ENCODE measurements at places on chromosomes 7 and 10.

GRCh38 chr7:44266526-44266925, 58.9 kb downstream of the CAMK2B start:
- DNase-seq: no peak

- DNase-seq: no peak
These were observed 76.4 kb downstream of the GRK5 start for GRCh38 chr10:119283818-119284217.

- no peak for DNase-seq
These were observed 35.3 kb downstream of the BICC1 start for GRCh38 chr10:58547963-58548362.

GRCh38 chr7:2715341-2716231, 27.6 kb downstream of the AMZ1 start:
- no peak for DNase-seq

DNA sequence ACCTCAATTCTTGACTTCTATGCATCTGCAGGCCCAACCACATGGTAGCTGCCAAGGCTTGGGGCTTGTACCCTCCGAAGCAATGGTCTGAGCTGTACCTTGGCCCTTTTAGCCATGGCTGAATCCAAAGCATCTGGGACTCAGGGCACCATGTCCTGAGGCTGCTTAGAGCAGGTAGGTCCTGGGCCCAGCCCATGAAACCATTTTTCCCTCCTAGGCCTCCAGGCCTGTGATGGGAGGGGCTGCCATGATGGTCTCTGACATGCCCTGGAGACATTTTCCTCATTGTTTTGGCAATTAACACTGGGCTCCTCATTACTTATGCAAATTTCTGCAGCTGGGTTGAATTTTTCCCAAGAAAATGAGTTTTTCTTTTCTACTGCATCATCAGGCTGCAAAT, 417.8 kb upstream of the LRRN3 start:
- DNase-seq: no peak

GRCh38 chr7:1642291-1642731, 27.8 kb upstream of the ELFN1 start:
- DNase-seq: no peak

DNA sequence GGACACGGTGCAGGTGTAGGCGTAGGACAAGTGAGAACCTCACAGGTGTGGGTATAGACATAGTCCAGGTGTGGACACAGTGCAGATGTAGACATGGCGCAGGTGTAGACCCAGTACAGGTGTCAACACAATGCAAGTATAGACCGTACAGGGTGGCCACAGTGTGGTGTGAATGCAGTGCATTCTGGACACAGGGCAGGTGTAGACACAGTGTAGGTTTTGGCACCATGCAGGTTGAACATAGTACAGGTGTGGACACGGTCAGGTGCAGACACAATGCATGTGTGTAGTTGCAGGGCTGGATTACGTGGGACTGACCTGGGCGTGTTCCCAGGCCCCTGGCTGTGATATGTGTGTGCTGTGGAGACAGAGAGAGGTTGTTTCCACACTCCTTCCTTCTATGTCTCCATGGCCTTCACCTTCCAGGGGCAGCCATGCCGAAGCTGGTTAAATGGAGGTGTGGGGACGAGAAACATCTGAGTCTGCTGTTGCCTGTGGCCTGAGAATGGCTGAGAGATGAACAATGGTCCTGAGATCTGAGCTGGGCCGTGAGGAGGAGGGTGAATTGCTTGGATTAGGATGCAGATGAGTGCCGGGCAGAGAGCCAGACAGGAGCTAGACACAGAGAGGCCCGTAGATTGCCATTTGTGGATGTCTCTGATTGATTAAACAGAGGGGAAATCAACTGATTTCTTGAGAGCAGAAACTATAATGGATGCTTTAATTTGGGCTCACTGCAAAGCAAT, 343.9 kb upstream of the SHH start:
- DNase-seq: no peak

DNA sequence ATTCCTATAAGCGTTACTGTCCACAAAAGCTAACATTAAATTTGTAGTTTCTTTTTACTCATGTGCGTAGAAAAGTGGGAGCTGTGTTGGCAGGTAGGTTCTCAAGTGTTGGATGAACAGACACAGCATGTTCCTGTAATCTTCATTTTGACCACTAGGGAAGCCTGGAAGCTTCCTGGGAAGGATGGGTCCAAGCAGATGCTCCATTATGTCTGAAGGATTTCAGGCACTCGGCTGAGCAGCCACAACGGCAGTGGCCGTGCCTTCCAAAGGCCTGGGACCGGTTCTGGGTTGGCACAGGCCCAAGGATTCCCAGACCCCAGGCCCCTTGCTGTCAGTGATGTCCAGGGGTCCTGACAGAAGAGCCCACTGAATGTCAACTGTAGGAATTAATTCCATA, 386.3 kb downstream of the TNS3 start:
- no peak for DNase-seq

- DNase-seq: no peak
These were observed 90.9 kb upstream of the MDFIC start for GRCh38 chr7:114830952-114831351.

DNA sequence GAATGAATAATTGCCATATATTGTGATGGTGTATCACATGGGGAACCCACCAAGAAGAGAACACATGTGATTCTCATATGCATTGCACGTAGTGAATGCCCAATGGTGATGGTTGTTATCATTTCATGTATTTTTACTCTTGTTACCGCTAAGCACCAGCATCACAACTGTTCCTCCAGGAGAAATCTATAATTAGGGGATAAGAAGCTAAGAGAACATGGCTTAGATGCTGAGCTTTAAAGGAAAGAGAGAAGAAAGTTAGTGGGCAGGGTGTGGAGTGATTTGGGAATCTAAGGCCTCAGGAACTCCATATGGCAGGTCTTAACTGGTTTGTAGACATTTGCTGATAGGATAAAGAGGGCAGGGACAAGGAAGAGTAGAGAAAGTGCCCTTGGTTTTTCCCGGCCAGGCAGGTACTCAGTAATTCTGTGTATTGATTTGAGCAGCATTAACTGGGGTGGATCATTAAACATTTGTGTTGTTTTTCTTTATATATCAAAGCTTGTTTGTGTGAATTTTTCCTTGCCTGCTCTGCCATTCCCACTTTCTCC, 145.9 kb downstream of the LRRC4 start:
- DNase-seq: no peak

DNA sequence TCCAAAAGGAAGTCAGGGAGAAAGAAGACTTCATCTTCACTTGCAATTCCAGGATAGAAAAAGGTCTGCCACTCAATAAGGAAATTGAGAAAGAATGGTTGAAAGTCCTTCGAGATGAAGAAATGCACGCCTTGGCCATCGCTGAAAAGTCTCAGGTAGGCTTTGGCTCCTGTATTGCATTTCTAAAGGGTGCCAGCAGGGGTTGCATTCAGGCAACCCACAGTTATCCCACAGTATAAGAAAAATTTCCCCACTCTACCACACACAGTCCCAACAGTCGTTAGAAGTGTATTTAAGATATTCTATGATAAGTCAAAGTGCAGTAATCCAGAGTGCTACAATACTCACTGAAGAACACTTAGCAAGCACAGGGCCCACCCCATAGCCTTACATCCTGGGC, 93.4 kb upstream of the FGL2 start:
- no peak for DNase-seq

DNA sequence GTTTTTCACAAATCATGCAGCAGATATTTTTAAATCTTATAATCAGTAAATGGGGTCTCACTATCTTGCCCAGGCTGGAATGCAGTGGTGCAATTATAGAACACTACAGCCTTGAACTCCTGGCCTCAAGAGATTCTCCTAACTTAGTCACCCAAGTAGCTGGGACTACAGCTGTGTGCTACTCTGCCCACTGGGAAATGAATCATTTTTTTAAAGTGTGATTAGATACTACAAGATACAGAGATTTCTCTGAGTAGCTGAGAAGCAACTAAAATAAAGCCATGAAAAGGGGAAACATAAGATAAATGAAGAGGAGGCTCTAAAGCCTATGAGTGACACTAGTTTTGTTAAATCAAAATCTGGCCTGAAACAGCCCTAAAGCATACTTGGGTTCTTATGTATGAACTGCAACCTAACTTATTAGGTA, 119.7 kb downstream of the JMJD1C start:
- DNase-seq: peak; percentile 49

GRCh38 chr10:95414016-95414830, 123.4 kb upstream of the PDLIM1 start:
- no peak for DNase-seq

- peak; percentile 27 for DNase-seq
These were observed 8.2 kb downstream of the DKK1 start for GRCh38 chr10:52322323-52322722.

DNA sequence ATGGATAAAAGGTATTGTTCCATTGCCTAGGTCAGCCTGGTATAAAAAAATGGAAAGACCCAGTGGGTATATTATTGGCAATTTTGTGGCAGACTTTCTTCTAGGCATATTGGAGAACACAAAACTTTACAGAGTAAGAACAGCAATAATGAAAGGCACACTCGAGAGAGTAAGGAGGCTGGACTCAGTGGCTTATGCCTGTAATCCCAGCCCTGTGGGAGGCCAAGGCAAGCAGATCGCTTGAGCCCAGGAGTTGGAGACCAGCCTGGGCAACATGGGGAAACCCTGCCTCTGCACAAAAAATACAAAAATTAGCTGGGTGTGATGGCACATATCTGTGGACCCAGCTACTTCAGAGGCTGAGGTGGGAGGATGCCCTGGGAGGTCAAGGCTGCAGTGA, 158.2 kb downstream of the FAM107B start:
- no peak for DNase-seq

- no peak for DNase-seq
These were observed 2.6 kb downstream of the MRPL43 start for GRCh38 chr10:100984672-100985177.

Measured in NCI-H226 (cell line).